ENCODE measurements at places on chromosomes 4 and X. TPM values are rescaled to one million over a fixed set of nuclear protein-coding genes. Genes with fewer than 3 reads are reported as not detected.

- H3K27me3 ChIP-seq = no peaks in the 10 kb centered on the region
- DNase-seq = no peak
- no peak overlapping the region for H3K27ac ChIP-seq
- H3K4me1 ChIP-seq = no peaks in the 10 kb centered on the region
- H3K4me3 ChIP-seq = no peak overlapping the region
- no peaks in the 10 kb centered on the region for H3K36me3 ChIP-seq
Measured at GRCh38 chr4:62899646-62900364, 1509.4 kb downstream of the TECRL start.

GRCh38 chr4:110357521-110357920, 118.4 kb upstream of the ENPEP start:
- DNase-seq = no peak
- H3K36me3 ChIP-seq = no peaks in the 10 kb centered on the region
- no peaks in the 10 kb centered on the region for H3K27me3 ChIP-seq
- H3K4me3 ChIP-seq = no peak overlapping the region
- H3K4me1 ChIP-seq = peaks cover 3% of the 10 kb centered on the region
- H3K27ac ChIP-seq = no peak overlapping the region

GRCh38 chrX:153662266-153662665, 11.3 kb downstream of the PNCK start:
- peaks cover 6% of the 10 kb centered on the region for H3K4me1 ChIP-seq
- H3K27me3 ChIP-seq = no peaks in the 10 kb centered on the region
- no peak overlapping the region for H3K4me3 ChIP-seq
- DNase-seq = peak; percentile 39
- no peaks in the 10 kb centered on the region for H3K36me3 ChIP-seq

DNA sequence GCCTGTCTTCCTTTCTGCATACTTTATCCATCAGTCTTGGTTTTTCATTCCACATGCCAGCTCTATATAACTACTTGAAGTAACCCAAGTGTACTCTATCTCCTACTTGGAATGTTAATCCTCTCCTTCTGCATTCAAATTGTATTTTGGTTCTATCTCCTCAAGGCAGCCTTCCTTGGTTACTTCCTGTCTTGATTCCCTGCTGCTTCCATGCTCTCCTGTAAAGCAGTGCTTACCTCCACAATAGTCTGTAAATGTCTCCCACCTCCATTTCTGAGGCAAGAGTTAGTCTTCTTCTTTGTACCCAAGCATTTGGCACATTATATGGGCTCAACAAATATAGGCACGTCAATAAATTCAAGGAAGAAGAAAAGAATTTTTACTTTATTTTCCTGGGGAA, 298.4 kb downstream of the ARHGAP24 start:
- no peak overlapping the region for H3K4me3 ChIP-seq
- H3K27ac ChIP-seq = no peak overlapping the region
- H3K27me3 ChIP-seq = no peaks in the 10 kb centered on the region

DNA sequence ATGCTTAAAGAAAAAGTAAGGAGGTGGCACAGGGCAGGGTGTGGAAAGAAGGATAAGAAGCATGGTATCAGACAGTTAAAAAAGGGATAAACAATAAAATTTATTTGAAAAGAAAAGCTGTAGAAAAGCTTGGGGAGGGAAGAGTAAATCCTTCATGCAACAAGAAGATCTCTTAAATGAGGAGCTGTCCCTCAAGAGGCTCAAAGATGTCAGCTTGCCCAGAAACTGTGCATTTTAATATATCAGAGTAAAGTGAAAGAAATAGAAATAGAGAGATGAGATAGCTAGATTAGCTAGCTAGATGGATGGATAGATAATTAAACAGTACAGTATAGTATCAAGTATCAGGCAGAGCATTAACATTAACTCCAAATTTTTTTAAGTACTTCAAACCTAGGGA, 170.3 kb downstream of the LDB2 start:
- DNase-seq = no peak
- H3K27me3 ChIP-seq = no peaks in the 10 kb centered on the region
- H3K4me3 ChIP-seq = no peak overlapping the region
- H3K27ac ChIP-seq = no peak overlapping the region
- H3K36me3 ChIP-seq = no peaks in the 10 kb centered on the region
- no peaks in the 10 kb centered on the region for H3K4me1 ChIP-seq

RBM41 gene
- 14.6 TPM for total RNA-seq

DNA sequence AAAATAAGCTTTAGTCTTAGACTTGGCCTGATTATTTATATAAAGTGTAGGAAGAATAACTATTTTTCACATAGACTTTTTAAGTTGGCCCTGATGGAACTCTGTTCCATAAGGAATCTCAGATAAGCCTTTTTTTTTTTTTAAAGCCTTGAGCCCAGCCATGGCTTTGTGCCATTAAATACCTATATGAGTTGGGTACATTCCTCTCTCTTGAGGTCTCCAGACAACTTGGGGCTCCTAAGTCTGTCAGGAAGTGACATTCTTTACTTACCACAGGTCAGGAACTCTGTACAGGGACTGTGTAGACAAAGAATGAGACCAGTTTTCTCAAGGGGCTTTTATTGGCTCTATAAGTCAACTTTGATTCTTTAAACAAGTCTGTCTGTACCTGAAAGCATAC, 27.1 kb upstream of the IGFBP7 start:
- no peak for DNase-seq
- H3K4me1 ChIP-seq = peaks cover 2% of the 10 kb centered on the region
- H3K27me3 ChIP-seq = no peaks in the 10 kb centered on the region
- H3K4me3 ChIP-seq = no peak overlapping the region

- no peaks in the 10 kb centered on the region for H3K4me1 ChIP-seq
- no peaks in the 10 kb centered on the region for H3K36me3 ChIP-seq
- DNase-seq = no peak
- H3K27ac ChIP-seq = no peak overlapping the region
- no peak overlapping the region for H3K4me3 ChIP-seq
- peaks cover 11% of the 10 kb centered on the region for H3K27me3 ChIP-seq
Measured at GRCh38 chr4:147482281-147482680, 1.4 kb downstream of the EDNRA start.

ZFP42 gene
- total RNA-seq = not detected

DNA sequence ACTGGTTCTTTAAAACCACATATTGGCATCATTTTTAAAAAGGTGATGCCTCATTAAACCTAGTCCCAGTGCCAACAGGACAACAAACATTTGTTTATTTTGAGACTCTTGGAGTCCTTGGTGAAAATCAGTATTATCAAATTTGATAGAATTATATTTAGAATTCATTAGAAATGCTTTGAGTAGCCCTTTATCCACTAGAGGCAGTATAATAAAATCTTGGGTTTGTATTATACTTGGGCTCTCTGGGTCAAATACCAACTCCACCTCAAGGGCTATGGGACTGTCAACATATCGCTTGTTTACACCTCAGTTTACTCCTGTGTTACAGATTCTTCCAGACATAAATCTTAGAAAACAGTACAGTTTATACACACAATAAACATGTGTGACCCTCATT, 335.7 kb upstream of the FSTL5 start:
- H3K27ac ChIP-seq = no peak overlapping the region
- H3K27me3 ChIP-seq = no peaks in the 10 kb centered on the region
- H3K4me3 ChIP-seq = no peak overlapping the region
- no peaks in the 10 kb centered on the region for H3K4me1 ChIP-seq

GRCh38 chr4:108068442-108068841, 78.8 kb downstream of the HADH start:
- DNase-seq = no peak
- H3K4me3 ChIP-seq = no peak overlapping the region
- no peak overlapping the region for H3K27ac ChIP-seq
- H3K36me3 ChIP-seq = no peaks in the 10 kb centered on the region

DNA sequence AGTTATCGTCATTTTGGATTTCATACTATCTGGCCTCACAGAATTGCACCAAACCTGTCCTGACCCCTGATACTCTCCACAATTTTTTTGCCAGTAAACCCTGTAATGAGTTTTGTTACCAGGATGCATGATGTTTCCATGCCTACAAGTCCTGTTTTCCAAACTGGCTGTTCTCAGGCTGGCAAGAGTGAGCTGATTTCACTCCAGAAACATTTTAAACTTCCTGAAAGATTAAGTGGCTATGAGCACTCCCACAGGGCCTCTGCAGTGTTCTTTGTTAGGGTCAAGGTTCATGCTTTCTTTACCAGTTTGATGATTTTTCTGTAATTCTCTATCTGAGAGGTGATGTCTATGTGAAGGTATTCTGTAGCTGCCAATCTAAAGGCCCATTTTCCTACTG, 31.7 kb upstream of the PDLIM3 start:
- no peaks in the 10 kb centered on the region for H3K36me3 ChIP-seq
- H3K27me3 ChIP-seq = no peaks in the 10 kb centered on the region
- DNase-seq = no peak
- H3K27ac ChIP-seq = no peak overlapping the region

DNA sequence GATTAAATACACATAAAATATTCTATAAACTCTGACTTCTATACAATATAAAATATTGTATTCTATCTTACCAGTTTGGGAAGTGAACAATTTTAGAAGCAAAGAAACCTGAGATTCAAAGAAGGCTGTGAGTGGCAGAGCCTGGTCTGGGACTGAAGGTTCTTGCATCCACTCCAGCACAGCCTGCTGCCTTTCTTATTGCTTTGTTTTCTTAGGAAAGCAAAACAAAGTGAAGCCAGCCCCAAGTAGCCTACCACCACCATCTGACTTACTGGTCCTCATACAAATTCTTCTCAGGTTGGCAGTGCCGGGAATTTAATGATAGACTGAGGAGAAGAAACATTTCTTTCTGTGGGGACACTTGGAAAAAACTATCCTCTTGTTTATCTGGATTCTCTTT, 129.7 kb upstream of the SMAD1 start:
- H3K27ac ChIP-seq = no peak overlapping the region
- no peaks in the 10 kb centered on the region for H3K36me3 ChIP-seq
- no peaks in the 10 kb centered on the region for H3K27me3 ChIP-seq

SSX1 gene
- total RNA-seq = not detected

DNA sequence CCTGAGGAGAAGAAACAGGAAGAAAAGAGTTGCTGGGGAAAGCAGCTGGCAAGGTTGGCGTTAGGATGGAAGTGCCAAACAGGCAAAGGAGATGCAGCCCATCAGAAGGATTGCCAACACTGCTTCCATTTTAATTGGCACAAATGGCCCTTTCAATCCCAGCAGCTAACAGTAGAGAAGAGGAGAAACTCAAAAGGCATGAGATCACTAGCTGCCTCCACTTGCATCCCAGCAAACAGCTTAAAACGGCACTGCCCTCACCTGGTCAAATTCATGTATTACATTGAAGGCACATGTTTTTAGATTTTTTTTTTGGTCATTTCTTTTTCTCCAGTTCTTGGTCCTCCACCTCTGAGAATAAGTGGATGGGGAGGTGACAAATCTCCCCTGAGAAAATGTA, 14.9 kb upstream of the LOC101059915 start:
- peaks cover 5% of the 10 kb centered on the region for H3K4me1 ChIP-seq
- no peaks in the 10 kb centered on the region for H3K36me3 ChIP-seq
- H3K27me3 ChIP-seq = no peaks in the 10 kb centered on the region
- H3K27ac ChIP-seq = no peak overlapping the region
- DNase-seq = peak; percentile 78
- H3K4me3 ChIP-seq = no peak overlapping the region

DNA sequence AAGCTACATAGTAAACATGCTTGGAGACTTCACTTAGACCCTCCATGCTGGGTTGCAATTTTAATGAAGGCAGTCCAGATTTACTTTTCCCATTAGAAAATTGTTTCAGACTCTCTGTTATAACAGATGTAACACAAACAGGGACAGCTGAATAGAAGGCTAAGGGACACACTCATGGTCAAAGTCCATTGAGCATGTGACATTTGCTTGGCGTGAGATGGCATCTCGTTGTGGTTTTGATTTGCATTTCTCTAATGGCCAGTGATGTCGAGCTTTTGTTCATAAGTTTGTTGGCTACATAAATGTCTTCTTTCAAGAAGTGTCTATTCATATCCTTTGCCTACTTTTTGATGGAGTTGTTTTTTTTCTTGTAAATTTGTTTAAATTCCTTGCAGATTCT, 358.2 kb upstream of the CLNK start:
- DNase-seq = no peak
- no peaks in the 10 kb centered on the region for H3K27me3 ChIP-seq
- no peak overlapping the region for H3K4me3 ChIP-seq
- H3K4me1 ChIP-seq = peaks cover 7% of the 10 kb centered on the region

GRCh38 chr4:93867416-93868001, 39.0 kb downstream of the ATOH1 start:
- DNase-seq = no peak
- H3K27me3 ChIP-seq = no peaks in the 10 kb centered on the region
- H3K36me3 ChIP-seq = no peaks in the 10 kb centered on the region
- no peak overlapping the region for H3K4me3 ChIP-seq

GRCh38 chr4:174236359-174236758, 47.1 kb downstream of the FBXO8 start:
- peaks cover 28% of the 10 kb centered on the region for H3K36me3 ChIP-seq
- DNase-seq = no peak
- H3K4me3 ChIP-seq = no peak overlapping the region
- no peaks in the 10 kb centered on the region for H3K27me3 ChIP-seq

GRCh38 chrX:124348885-124349453, 2.6 kb downstream of the SH2D1A start:
- H3K27me3 ChIP-seq = no peaks in the 10 kb centered on the region
- peaks cover 11% of the 10 kb centered on the region for H3K4me1 ChIP-seq
- H3K36me3 ChIP-seq = no peaks in the 10 kb centered on the region
- H3K27ac ChIP-seq = peak overlapping the region; percentile 85
- DNase-seq = no peak
- peak overlapping the region; percentile 63 for H3K4me3 ChIP-seq

RPS6KA6 gene
- total RNA-seq = not detected

RGS12 gene
- total RNA-seq = 10.6 TPM

DNA sequence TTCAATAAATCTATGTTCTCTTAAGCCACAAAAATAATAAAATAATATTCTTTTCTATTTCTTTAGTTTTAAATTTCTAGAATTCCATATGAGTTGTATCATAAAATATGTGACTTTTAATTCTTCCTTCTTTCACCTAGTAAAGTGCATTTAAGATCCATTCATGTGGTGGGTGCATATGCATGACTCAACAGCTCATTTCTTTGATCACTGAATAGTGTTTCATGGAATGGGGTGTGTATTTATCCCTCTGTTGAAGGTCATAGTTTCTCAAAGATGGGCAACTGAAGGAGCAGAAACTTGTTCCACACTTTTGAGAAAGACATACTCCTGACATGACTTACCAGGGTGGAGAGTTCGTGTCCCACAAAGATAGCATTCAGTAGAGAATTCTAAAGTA, 1230.3 kb upstream of the AGA start:
- no peak overlapping the region for H3K4me3 ChIP-seq
- no peaks in the 10 kb centered on the region for H3K4me1 ChIP-seq
- DNase-seq = no peak
- no peaks in the 10 kb centered on the region for H3K36me3 ChIP-seq
- H3K27me3 ChIP-seq = no peaks in the 10 kb centered on the region
- H3K27ac ChIP-seq = no peak overlapping the region

GRCh38 chrX:39527025-39527424, 570.7 kb downstream of the BCOR start:
- H3K4me3 ChIP-seq = no peak overlapping the region
- H3K4me1 ChIP-seq = no peaks in the 10 kb centered on the region
- no peaks in the 10 kb centered on the region for H3K27me3 ChIP-seq
- H3K36me3 ChIP-seq = no peaks in the 10 kb centered on the region

GRCh38 chrX:77118686-77119085, 328.5 kb upstream of the FGF16 start:
- H3K4me1 ChIP-seq = no peaks in the 10 kb centered on the region
- DNase-seq = no peak
- H3K36me3 ChIP-seq = no peaks in the 10 kb centered on the region
- H3K27me3 ChIP-seq = no peaks in the 10 kb centered on the region
- no peak overlapping the region for H3K27ac ChIP-seq

MID1 gene
- total RNA-seq = not detected

- H3K27ac ChIP-seq = no peak overlapping the region
- H3K36me3 ChIP-seq = no peaks in the 10 kb centered on the region
- H3K4me1 ChIP-seq = no peaks in the 10 kb centered on the region
- H3K27me3 ChIP-seq = no peaks in the 10 kb centered on the region
- H3K4me3 ChIP-seq = no peak overlapping the region
Measured at GRCh38 chr4:95232358-95233156, 316.2 kb downstream of the UNC5C start.

ASB12 gene
- total RNA-seq = not detected

PTPN13 gene
- total RNA-seq = 2.4 TPM
